ENCODE measurements at places on chromosomes 5 and 9.

- no peak for DNase-seq
Observed at GRCh38 chr9:99169982-99170761, 51.6 kb downstream of the ALG2 start.

- DNase-seq, result no peak
Observed at GRCh38 chr5:133063965-133064364, 12.2 kb downstream of the HSPA4 start.

- DNase-seq, result no peak
Observed at GRCh38 chr9:126294331-126295081, 32.1 kb upstream of the MVB12B start.

DNA sequence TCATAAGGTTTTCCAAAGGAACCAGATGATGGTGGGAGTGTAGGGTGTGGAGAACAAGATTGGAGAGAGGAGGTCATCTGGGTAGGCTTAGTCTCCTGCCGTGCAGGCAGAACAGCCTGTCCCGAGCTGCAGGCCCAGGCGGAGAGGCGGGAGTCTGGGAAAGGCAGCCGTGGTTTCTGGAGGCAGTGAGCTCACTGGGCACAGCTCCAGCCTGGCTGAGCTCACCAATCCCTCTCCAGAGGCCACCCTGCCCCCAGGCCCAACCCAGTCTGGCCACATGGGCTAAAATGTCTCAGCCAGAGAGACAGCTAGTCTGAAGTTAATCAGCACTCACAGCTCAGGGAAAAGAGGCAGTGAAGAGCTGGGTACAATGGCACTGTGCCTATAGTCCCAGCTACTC, 12.3 kb downstream of the P4HA2 start:
- DNase-seq, result peak; percentile 72

DNA sequence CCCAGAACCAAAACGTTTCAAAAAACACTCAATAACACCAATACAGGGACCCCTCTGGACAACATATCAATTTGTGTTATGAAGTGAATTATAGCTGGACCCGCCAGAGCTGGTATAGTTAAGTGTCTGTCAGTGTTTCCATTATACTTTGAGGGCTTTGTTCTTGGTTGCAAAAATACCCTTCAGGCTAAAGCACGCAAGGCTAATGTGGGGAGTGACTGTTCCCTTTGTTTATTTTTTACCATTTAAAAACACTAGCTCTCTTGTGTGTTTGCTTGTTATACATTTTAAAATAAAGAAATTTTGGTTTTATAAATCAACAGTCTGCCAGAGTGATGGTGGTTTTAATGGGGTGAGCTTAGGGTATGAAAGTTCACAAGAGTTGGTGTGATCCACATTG, 859.5 kb downstream of the PTPRD start:
- DNase-seq, result no peak

DNA sequence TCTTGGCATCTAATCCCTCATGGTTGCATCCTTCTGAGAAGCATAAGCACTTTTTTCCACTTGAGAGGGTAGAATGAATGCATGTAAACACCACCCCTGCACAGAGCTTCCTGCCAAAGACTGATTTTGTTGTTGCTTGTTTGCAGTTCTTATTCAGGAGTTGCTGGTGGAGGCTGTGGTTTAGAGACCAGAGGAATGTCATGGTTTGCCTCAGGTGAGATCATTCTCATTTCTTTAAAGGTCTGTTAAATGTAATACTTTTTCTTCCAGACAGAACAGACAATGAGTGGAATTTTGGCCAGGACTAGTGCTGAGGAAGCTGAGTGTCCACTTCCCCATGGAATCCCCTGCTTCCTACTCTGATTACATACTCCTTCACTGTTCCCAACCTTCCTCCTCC, 3.2 kb upstream of the TNC start:
- no peak for DNase-seq

DNA sequence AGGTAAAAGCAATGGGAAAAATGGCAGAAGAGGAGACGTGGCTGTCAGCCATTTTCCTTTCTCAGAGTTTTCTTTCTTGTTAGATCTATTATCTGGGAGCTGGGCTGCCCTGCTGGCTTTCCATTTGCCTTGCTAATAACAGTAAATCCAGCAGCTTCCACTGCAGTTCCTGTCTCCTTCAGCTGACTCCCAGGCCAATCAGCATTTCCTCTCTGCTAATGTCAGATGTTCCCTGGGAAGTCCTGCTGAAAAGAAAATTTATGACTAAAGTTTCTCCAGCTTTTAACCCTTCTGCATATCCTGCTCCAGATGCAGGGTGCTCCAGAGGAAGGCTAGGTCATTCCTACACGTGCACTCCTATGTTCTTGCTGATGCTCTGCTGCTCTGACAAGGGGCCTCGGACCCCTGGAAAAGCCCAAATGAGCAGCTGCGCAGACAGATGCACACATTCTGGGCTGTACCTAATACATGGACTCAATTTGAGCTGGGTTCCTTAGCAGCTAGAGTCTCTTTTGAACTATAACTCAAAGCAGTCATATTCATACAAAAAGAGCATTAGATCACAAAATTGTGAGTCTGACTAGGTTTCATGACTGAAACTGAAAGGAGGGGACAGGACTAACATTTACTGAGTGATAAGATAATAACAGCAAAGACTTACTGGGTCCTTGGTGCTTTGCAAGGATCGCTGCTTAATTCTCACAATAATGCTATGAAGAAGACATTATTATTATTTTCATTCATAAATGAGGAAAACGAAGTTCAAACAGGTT, 182.2 kb downstream of the MAPKAP1 start:
- no peak for DNase-seq

DNA sequence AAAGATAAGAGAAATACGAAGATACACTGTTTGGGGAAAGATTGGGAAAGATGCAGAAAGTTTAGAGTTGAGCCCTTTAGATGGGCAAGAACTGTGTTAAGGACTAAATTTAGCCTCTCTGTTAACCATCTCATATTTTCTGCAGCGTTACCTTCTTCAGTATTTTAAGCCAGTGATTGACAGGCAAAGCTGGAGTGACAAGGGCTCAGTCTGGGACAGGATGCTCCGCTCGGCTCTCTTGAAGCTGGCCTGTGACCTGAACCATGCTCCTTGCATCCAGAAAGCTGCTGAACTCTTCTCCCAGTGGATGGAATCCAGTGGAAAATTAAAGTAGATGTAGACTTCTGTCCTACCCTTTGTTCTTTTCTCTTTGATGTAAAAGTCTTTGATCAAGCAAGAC, 26.4 kb upstream of the LNPEP start:
- no peak for DNase-seq

DNA sequence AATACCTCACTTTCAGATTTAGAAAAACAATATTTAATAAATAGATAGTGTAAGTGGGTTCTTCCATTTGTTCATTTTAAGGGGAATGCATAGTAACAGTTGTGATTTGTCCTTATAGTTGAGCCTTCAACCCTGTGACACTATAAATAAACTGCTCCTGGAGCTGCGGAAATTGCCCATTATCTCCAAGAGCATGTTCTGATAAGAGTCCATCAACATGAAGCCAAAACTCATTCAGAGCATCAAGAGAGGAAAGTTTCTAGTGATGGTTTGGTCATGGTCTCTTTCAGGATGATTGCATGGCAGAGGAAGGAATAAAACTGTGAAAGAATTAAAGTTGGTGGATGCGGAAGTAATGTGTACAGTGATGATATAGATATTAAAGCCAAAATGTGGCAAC, 772.1 kb upstream of the DMAC1 start:
- DNase-seq, result no peak

DNA sequence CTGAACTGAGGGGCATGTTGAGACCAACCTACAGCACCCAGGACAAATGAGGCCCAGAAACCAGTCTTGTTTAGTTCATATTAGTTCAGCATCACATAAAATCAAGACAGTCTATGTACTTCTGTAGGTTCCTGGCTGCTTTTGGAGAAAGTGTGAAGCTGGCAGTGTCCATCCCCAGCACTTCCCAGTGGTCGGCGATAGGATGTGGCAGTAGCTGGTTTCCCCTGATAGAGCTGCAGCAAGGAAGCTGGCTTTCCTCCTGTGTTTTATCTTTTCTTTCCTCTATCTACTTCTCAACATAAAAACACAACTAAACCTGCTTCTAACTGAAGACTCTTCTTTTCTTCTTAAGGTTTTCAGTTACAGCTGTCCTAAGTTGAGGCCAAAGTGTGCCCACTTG, 43.0 kb upstream of the SLC46A2 start:
- no peak for DNase-seq

GRCh38 chr9:115194216-115194615, 76.3 kb upstream of the TNC start:
- no peak for DNase-seq

DNA sequence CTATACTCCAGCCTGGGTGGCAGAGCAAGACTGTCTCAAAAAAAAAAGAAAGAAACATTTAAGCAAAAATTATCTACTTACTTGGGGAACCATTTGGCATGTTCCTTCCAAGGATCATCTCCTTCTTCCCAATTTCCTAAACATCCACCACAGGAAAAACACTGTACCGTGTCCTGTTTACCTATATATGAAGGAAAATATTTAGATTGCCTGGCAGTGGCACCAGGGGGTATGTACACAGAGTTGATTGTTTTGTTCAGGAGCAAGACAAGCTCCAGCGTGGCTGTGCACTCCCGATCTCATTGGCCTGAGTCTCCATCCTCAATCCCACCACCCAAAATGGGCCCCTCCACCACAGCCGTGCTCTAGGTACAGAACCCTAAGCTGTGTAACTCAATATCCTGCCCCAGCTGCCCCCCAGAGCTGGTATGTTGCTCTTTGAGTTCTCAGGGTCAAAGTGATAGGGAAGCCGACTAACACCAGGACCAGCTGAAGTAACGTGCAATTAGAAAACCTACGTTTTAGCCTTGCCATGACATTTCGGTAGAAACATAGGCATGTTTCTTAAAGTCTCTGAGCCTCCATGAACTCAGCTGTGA, 13.8 kb downstream of the NAIP start:
- DNase-seq, result no peak

DNA sequence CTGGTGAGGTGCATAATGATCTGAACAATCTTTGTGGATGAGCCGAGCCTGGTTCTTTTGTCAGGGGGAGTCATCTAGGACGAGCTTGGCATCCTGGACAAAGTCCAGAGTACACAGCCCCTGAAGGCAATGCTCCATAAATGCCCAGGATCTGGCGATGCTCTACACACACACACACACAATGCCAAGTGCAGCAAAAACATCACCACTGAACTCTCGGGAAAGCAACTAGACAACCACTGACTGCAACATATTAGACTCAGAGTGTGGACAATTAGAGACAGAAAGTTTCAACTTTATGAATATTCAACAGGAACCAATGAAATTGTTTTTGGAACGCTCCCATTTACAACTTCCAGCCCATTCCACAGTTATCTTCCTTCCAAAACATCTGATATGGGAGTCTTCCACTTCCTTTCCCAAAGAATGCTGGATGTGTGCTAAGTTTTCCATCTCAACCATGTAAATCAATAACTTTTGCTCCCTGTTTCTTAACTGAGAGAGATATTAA, 227.6 kb upstream of the ANKRD55 start:
- DNase-seq, result no peak

GRCh38 chr9:4143936-4144717, 155.7 kb downstream of the GLIS3 start:
- DNase-seq, result no peak

- DNase-seq, result no peak
Observed at GRCh38 chr5:119275146-119275545, 80.7 kb upstream of the TNFAIP8 start.

GRCh38 chr9:127575875-127576778, 36.0 kb upstream of the STXBP1 start:
- DNase-seq, result no peak

- DNase-seq, result no peak
Observed at GRCh38 chr5:167050568-167051401, 1240.7 kb upstream of the WWC1 start.

- no peak for DNase-seq
Observed at GRCh38 chr9:107703651-107704050, 214.1 kb upstream of the KLF4 start.

GRCh38 chr5:26227245-26227644, 811.1 kb downstream of the CDH9 start:
- no peak for DNase-seq

DNA sequence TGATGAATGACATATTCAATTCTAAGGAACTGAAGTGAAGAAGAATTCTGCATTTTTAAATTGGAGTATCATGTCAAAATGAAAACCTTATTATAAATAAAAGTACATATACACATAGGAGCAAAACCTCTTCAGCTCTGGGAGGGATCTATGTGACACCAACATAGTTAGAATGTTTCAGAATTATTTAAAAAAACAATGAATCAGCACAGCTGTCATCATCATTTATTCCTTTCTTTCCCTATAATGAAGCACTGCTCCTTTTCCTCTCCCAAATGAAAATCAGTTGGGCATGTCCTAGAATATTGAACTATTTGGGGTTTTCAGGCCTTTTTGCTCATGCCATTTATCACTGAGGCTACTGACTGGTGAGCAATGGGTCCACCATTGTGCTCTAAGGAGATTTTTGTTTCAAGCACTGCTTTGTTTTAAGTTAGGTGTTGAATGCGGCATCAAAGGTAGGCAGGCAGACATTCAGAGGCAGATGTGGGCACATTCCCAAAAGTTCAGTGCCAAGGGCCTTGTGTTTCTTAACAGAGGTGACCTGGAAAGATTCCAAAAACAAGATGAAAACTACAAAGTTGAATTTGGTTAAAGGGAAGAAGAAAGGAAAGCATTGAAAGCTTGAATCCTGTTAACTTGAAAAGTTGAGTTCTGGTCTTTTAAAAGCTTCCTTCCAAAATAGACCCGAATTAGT, 126.4 kb upstream of the ADAMTSL1 start:
- no peak for DNase-seq

- DNase-seq, result no peak
Observed at GRCh38 chr5:111144352-111144930, 52.3 kb downstream of the WDR36 start.

DNA sequence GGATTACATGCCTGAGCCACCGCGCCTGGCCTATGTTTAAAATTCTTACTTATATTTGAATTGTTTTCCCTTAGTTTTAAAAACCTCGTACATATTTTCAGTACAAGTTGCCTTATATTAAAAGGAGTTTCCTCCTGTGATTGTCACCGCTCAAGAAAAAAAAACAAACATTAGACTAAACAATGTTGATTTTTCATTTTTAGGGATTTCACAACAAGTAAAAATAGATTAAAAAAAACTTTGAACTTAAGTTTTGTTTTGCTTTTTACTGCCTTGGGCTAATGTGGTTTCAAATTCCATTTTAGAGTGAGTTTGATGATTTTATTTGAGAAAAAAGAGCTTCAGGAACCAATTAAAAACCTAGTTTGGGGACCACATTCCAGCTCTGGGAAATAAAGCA, 1196.6 kb upstream of the CDH18 start:
- no peak for DNase-seq
